GM12865 (cell line): ENCODE measurements at places on chromosomes 2 and 18.

DNA sequence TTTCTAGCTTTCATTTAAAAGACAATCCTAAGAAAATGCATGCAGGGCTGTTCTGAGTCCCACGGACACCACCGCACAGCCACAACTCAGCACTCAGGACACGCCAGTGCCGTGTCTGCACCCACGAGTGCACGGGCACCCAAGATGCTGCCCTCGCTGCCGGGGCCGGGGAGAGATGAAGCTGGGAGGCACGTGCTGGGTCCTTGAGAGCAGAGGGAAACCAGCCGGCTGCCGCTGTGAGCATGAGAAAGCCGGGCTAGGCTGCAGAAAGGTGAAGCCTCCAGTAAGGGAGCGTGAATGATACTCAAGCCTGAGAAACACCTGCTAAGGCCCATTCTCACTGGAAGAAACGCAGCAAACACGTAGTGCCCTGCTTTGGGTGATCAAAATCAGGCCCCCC, 4.8 kb downstream of the COPS9 start:
- DNase-seq = no peak

DNA sequence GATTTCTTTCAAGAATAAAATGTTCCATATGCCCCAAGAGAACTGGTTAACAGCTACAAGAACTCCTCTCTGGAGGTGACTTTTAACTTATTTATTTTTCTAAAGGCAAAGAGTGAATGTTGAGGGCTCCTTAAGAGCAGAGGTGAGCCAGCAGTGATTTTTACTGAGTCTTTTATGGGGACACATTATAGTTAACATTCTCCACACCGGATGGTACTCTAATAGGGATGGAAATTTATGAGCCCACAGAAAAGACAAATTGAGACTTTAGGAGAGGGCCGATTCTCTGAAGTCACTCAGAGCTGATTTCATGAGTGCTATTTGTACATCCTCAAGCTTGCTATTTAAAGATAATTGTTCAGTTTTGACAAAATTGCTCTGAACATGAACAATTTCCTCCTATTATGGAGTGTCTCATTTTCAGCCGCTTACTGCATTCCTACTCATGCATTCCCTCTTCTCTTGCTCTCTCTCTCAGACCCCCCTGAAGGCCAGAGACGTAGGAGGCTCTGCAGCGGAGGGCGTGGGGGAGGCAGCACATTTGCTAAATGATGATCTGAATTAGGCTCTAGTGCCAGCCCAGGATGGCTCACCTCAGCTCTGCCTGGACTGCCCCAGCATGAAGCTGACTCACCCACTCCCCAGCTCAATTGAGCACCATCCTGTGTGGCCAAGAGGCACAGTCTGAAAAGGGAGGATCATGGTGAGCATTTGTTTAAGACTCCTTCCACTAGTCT, 5.9 kb upstream of the RPL37A start:
- DNase-seq = peak; percentile 37

DNA sequence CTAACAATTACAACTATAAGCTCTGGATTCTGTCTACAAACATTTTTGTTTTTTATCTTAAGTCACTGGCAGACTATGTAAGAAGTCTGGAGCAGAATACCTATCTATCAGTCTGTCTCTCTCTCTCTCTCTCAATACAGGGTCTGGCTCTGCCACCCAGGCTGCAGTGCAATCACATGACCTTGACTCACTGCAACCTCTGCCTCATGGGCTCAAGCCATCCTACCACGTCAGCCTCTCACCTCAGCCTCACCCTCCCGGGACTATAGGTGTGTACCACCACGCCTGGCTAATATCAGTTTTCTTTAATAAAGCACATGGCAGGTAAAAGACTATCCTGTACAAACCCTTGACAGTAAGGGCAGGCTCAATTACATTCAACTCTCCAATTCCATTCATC, 96.9 kb downstream of the OSBPL1A start:
- DNase-seq = no peak

DNA sequence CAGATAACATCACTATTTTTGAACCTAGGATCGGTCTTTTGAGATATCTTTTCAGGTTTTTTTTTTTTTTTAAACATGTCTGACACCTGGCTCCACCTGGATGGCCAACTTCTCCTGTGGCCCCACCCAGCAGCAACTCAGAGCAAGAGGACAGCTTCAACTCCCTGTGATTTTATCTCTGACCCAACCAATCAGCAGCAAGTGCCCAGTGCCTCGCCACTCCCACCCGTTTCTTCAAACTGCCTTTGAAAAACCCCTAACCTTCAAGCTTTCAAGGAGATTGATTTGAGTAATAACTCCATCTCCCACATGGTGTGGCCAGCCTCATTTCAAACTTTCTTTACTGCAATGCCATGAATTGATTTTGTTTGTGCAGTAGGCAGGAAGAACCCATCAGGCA, 19.0 kb downstream of the MYO3B start:
- DNase-seq = no peak

DNA sequence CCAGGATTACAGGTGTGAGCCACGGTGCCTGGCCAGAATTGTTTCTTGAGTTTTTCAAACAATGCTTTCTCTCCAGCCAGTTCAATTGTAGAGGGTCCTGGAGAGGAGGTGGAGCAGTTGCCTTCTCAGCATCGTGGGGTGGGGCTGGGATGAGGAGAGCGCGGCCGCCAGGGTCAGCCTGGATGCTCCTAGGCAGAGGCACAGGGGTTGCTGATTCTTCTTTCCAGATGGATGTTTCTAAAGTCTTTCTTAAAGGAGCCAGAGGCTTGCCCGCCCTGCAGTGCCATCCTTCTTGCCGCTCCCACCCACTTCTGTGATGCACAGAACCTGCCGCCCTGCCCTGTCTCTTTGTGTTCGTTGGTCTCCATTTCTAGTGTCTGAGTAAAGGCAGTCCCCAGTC, 61.1 kb downstream of the AGAP1 start:
- no peak for DNase-seq

- DNase-seq = no peak
These were observed 231.4 kb downstream of the FAM210A start for GRCh38 chr18:13494871-13495445.

- DNase-seq = peak; percentile 35
These were observed 16.5 kb downstream of the PTPN2 start for GRCh38 chr18:12867441-12868123.

DNA sequence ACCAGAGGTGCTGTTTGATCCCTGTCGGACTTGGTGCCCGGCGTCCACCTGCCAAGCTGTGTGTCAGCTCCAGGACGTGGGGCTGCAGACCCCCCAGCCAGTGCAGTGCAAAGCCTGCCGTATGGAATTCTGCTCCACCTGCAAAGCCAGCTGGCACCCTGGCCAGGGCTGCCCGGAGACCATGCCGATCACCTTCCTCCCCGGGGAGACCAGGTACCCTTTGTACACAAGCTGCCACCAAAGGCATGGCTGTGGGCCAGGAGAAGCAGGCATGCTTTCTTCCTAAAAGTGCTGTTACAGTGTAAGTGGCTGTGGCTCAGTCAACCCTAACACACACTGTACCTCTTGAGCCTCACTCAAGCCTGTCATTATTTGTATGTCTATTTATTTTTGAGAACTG, 103.3 kb downstream of the RNF144A start:
- DNase-seq = no peak

- no peak for DNase-seq
These were observed 2.2 kb downstream of the TGIF1 start for GRCh38 chr18:3451989-3452749.

- no peak for DNase-seq
These were observed 137.6 kb downstream of the BCL11A start for GRCh38 chr2:60415814-60416213.

DNA sequence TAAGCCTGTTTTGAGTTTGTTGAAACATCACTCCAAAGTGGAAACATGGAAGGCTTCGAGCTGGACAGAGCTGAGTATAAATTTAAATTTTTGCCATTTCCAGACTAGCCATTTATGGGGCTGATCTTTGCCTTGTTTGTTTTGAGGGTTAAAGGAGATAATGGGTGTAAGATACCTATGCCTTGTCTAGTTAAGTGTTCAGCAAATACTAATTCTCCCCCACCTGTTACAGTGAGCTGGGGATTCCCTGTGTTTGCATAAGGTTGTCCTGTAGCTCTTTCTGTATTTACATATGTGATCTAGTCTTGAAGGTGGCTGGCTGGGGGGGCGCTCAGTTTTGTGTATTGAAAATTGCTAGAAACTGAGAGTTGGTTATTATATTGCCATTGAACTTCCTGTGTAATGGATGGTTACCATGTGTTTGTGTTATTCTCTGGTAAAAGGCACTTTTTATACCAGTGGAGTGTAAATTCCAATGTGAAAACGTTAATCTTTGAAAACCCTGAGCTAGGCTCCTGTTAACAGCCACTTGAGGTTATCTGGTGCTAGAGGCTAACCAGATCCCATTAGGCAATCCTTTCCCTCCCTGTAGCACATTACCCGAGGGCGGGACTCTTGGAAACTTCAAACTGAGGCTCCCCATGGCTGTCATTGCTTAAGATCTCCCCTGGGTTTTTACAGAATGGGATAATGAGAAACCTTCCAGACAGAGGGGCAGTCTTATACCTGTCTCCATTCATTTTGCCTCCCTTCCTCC, 26.7 kb downstream of the TANC1 start:
- DNase-seq = peak; percentile 60

- DNase-seq = no peak
These were observed 998.8 kb upstream of the PIK3C3 start for GRCh38 chr18:40956213-40956612.

- DNase-seq = no peak
These were observed 364.7 kb downstream of the ERBB4 start for GRCh38 chr2:212173756-212174510.

GRCh38 chr2:103121106-103121505, 359.3 kb downstream of the TMEM182 start:
- DNase-seq = no peak

DNA sequence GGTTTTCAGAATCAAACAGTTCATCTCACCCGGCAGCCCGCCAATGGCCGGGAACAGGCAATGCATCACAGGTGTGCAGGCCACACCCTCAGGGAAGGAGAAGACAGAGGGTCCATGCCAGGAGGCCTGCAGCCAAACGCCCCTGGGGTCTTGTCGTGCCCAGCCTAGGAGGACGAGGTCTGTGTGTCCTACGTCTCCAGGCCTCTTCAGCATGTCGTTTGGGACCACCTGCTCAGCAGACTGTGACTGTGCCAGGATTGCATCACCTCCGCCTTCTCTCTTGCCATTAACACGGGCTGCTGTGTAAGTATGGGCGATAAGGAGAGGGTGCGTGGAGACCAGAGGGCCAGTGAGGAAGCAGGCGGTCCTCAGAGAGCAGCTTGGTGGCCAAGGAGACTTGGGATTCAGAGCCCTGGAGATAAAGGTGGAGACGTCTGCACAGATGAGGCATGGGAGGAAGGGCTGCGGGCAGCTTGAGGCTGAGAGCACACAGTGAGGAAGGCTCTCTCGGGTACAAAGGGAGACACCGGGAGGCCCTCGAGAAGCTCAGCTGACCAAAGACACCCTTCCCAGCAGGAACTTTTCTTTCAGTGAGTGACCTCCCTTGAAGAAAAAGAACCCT, 37.4 kb upstream of the KLHL29 start:
- no peak for DNase-seq

GRCh38 chr2:120678251-120678650, 57.4 kb upstream of the GLI2 start:
- no peak for DNase-seq

GRCh38 chr2:23836971-23837565, 89.9 kb downstream of the ATAD2B start:
- DNase-seq = no peak

- DNase-seq = no peak
These were observed 230.4 kb upstream of the AGAP1 start for GRCh38 chr2:235263205-235264120.

DNA sequence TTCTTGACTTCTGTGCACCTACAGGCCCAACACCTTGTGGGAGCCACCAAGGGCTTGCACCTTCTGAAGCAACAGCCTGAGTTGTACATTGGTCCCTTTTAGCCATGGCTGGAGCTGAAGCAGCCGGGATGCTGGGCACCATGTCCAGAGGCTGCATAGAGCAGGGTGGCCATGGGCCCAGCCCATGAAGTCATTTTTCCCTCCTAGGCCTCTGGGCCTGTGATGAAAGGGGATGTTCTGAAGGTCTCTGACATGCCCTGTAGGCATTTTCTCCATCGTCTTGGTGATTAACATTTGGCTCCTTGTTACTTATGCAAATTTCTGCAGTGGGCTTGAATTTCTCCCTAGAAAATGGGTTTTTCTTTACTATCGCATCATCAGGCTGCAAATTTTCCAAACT, 83.1 kb upstream of the ACVR1 start:
- DNase-seq = no peak

DNA sequence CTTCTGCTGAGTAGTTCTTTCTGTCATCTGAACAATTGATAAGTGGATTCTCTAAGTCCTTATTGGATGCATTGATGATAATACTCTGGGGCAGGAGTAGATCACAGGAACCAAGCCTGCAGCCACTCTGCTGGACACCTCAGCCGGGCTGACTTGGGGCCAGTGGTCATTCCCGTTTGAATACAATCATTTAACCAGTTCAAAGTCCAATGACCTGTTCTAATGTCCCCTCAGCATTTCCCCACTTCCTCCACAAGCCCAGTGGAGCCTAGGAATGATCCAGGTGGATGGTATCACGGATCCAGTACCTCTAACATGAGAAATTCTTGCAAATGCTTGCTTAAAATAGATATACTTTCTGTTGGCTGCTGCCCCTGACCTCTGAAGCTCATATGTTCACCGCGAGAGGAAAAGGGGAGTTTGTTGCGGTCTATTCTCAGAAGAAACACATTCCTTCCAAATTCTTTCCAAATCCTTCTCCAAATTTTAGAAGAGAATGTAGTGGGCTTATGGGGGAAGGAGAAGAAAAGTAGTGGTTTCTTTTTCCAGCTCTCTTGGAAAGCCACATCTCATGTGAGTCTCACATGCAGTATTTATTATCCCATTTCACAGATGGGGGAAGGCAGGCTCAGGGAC, 170.9 kb downstream of the INHBB start:
- DNase-seq = no peak

DNA sequence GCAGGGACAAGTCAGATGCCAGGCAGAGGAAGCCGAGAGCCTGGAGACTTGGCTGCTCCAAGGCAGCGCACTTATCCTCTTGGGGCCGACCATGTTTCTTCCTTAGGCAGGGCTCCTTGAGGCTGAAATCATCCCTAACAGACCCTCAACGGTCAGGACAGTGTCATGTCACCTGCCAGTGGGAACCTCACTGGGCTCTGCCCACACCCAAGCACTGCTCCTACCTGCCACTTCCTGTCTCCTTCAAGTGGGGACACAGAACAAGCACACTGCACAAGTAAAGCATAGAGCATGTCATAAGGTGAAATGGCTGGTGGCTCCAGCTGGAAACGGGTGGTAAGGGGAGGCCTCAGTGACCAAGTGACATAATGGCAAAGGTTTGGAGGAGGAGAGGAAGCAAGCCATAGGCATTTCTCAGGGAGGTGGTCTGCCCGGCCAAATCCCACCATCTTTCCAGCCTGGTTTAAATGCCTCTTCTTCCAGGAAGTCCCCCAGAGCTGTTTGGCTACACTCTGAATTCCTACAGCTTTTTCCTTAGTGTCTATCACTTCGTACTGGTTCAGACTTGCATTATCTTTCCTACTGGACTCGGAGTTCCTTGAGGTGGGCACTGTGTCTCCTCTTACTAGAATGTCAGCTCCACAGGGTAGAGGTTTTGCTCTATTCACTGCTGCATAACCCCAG, 7.3 kb upstream of the ATOH8 start:
- DNase-seq = no peak
